ENCODE measurements at places on chromosomes 4 and X.

DNA sequence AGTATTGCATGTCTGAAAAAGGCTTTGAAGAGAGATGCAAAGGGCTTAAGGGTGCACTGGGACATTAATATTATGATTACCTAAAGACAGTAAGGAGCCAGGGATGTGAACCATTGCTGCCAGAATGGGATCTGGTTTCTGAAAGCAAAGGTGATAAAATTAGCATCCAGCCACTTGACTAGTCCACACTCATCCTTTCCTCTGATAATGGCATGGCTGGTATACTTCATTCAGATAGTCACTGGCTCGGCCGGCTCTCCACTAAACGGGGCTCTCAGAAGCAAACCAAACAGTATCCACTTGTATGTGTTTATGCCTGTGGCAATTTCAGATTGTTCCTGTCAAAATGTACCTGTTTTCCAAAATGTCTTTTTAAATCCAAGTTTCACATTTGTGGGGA lies 46.4 kb downstream of the MAMLD1 start:
- DNase-seq: no peak

GRCh38 chr4:22897520-22898108 lies 204.9 kb downstream of the GBA3 start:
- peak; percentile 23 for DNase-seq

DNA sequence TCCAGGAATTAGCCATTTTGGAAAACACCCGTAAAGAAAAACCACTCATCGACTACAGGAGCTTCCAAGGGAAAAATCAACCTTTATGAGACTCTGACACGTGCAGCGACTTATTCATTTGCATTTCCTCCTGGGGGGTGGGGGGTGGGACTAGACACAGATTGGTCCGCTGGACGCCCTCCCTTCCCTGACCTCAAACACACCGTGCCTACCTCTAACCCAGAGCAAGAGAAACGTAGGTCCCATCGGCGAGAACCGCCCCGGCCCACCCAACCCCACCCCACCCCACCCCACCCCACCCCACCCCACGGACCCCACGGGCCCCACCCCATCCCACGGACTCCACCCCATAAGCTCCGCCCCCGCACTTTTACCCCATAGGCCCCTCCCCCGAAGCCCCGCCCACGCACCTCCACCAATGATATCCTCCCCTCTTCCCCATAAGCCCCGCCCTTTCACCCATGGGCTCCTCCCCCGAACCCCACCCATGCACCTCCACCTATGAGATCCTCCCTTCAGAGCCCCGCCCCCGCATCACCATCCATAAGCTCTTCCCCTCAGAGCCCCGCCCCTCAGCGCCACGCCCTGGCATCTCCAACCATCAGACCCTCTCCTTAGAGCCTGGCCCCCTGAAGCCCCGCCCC lies 1.1 kb downstream of the GTPBP6 start:
- no peak for DNase-seq

DNA sequence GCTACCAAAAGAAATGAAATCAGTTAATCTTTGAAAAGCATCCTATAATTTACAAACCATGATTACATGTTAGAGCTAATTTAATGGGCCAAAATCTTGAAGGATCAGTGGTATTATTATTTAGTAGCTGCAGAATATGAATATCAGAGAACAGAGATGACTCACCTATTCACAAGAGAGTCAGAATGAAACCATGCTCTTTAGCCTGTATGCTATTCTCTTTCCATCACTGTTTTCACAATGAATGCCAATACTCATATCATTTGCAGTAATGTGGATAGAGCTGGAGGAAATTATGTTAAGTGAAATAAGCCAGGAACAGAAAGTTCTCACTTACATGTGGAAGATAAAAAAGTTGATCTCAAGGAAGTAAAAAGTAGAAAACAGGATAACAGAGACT lies 414.1 kb downstream of the CENPC start:
- DNase-seq: peak; percentile 46

DNA sequence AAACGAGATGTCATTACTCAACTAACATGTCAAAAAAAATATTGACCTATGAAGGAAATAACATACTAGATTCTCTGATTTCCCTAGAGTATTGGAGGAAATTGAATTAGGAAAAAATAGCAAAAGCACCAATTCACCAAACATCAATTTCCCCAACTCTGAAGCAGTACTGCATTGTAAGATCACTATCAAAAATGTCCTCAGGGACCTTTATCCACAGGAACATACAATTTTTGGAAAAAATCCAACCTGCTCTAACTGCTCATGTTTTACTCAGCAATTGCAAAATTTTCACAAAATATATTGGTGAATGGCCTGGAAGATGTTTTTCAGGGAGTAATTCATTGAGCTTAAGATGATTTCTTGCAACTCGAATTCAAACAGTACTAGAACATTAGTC lies 239.0 kb upstream of the GIMD1 start:
- peak; percentile 54 for DNase-seq

- DNase-seq: no peak
Observed at GRCh38 chrX:54085666-54086065, 41.4 kb upstream of the PHF8 start.

DNA sequence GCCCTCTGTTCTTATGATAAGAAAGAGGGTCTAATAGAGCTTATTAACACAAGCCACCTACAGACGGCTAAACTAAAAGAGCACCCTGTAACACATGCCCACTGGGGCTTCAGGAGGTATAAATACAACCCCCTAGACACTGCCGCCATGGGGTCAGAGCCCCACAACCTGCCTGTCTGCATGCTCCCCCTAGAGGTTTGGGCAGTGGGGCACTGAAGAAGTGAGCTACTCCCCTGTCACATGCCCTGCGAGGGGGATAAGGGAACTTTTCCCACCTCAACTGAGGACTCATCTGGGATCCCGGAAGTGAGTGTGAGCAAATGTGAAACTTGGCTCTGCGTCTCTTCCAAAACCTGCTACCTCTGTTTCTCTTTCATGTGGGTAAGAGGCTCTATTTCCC lies 334.5 kb downstream of the ADAM29 start:
- DNase-seq: no peak

GRCh38 chrX:13570261-13570605 lies 832 bp downstream of the EGFL6 start:
- no peak for DNase-seq

GRCh38 chrX:46330981-46331380 lies 214.2 kb downstream of the ZNF674 start:
- no peak for DNase-seq

DNA sequence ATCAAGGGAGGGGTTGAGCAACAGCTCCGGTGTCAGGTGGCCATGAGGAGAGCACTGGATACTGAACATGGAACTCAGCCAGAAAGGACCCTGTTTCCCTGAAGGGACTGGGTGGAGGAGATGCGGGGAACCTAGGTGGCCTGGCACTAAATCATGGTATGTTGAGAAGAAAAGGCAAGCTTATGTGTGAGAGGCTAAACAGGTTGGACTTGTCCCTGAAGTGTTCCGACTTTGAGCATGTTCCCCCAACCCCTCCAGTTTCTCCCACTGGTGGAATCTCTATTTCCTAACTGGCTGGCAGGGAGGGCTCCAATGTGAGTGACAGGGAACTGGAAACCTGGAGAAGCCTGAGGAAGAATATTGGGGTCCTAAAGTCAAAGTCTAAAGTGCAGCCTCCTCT lies 69.5 kb downstream of the PLAC1 start:
- no peak for DNase-seq

DNA sequence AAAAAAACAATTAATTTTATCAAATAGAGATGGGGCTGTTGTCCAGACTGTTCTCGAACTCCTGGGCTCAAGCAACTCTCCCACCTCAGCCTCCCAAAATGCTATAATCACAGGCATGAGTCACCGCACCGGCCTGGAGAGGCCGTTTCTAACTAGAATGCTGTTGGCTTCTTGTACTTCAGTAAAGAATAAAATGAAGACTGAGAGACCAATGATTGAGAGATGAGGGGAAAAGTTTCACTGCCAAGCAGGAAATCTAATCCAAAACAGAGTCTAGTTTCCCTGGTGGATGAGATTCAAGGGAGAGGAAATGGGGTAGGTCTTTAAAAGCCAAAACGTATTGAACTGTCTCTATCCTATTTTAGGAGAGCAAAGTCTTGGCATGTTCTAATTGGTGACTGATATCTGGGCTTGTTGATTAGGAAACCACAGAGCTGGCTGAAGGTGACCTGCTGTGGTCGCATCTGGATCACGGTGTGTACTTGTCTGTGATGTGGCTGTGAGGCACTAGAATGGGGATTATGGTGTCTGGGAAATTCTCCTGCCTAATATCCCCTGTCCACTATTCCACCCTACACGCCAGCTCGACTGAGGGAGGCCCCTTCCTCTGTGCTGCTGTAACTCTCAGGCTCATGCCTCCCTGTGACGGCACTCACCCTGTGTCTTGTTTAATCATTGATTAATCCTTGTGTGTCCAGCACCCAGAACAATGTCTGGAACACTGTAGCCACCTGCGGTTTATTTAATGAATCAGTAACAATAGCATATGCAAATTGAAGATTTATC lies 15.0 kb upstream of the TRIM2 start:
- DNase-seq: peak; percentile 12

DNA sequence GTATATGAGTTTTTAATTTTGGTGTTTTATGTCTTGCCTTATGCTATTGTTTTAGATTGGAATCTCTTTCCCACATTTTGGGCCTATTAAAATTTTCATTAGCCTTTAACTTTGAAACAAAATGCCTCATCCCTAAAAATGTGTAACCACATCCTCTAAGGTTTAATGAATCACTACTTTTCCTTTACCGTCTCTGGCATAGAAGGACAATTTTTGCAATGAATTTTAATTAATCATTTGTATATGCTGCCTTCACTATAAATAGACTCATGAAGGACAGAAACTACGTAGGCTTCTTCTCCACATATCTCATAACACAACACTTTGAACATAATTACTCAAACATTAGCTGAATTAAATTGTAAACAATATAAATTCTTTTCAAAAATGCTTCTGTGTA lies 421.5 kb downstream of the NLGN4X start:
- no peak for DNase-seq

- DNase-seq: no peak
Observed at GRCh38 chr4:142493255-142494110, 352.6 kb downstream of the INPP4B start.

DNA sequence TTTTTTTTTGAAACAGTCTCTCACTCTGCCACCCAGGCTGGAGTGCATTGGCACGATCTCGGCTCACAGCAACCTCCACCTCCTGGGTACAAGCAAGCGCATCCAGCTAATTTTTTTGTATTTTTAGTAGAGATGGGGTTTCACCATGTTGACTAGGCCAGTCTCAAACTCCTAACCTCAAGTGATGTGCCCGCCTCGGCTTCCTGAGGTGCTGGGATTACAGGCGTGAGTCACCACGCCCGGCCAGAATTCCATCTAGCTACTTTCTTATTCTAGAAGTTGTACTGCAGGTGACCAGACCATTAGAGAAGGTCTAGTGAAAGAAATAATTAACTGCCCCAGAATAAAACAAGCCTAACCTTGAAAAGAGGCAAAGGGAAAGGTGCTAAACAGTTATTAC lies 2.3 kb downstream of the LRBA start:
- no peak for DNase-seq

GRCh38 chrX:37714479-37714878 lies 28.9 kb downstream of the XK start:
- DNase-seq: no peak

GRCh38 chr4:65437102-65437501 lies 233.2 kb downstream of the EPHA5 start:
- DNase-seq: peak; percentile 15

DNA sequence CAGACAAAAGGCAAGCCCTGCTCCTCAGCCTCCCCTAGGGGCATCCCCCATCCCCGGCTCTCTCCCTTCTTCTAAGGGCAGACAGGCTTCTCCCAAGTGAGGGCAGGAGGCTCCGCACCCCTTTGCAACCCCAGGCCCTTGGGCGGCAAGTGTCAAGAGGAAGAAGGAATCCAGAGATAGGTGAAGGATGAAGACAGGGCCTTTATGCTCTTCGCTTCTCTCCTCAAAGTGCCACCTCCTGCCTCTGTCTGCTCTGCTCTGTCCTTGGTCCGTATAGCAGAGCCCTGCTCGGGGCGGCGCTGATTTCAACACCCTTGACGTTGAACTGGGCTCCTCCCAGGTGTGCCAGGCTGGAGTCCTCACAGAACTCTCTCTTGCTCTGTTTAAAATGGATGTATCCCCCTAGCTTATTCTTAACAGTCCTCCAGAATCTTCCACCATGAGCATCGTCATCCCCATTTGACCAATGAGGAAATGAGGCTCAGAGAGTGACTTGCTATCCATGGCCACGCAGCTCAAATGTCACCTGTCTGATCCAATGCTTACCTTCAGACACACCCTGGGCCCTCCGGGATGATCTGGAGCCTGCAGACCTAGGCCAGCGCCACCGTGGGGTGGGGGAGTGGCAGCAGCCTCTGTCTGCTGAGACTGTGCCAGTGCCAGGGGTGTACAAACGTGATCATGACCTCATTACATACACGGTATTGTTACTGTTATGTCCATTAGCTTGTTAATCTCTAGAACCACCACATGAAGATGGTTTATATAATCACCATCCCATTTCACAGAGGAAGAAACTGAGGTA lies 99.8 kb downstream of the PHKA2 start:
- no peak for DNase-seq

DNA sequence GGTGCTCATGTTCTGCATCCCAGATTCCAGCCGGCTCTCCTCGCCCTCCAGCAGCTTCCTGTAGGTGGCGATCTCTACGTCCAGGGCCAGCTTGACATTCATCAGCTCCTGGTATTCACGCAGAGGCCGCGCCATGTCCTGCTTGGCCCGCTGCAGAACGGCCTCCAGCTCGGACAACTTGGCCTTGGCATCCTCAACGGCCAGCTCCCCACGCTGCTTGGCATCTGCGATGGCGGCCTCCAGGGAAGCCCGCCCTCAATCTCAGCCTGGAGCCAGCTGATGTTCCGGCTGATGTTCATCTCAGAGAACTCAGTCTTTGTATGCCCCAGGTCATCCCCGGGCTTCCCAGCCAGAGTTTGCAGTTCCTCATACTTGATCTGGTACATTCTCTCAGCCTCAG lies 431.8 kb upstream of the DIPK2B start:
- no peak for DNase-seq

DNA sequence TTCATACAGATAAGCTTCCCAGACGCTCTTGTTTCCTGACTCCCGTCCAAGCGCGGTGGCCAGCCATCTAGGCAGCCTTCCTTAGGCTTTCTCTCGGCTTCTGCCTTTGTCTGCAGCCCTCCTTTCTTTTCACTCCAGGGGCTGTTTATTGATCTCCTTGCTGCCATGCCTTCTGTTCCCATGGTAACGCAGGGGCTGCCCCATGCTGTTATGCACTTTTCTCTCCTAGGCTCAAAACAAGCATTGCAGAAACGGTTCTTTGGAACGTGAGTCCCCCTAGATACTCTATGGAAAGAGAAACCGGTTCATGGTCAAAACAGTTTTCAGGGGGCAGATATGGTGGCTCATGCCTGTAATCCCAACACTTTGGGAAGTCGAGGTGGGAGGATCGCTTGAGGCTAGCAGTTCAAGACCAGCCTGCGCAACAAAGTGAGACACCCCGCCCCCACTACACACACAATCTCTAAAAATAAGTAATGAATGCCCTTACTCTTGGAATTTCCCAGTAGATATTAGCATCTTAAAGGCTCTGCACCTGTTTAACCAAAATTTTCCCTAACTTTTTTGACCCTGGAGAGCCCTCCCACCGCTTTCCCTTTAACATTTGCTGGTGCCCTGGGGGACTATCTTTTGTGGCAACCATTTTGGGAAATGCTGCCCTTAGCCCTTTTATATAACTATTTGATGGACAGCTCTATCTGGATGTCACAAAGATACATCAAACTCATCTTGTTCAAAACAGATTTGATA lies 53.9 kb upstream of the ZNF157 start:
- peak; percentile 2 for DNase-seq

Data from adipocyte (in vitro differentiated cells).